ENCODE measurements at places on chromosomes 3 and 15.

DNA sequence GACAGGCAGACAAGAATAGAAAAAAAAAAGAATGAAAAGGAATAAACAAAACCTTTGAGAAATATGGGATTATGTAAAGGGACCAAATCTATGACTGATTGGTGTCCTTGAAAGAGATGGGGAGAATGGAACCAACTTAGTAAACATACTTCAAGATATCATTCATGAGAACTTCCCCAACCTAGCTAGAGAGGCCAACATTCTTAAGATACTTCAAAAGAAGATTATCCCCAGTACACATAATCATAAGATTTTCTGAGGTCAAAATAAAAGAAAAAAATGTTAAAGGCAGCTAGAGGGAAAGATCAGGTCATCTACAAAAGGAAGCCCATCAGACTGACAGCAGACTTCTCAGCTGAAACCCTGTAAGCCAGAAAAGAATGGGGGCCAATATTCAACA, 91.4 kb upstream of the PSMD6 start:
- DNase-seq, result no peak

GRCh38 chr3:54322354-54322753, 200.0 kb downstream of the CACNA2D3 start:
- DNase-seq, result peak; percentile 73

- peak; percentile 6 for DNase-seq
These were observed 15.5 kb upstream of the ONECUT1 start for GRCh38 chr15:52805351-52806283.

DNA sequence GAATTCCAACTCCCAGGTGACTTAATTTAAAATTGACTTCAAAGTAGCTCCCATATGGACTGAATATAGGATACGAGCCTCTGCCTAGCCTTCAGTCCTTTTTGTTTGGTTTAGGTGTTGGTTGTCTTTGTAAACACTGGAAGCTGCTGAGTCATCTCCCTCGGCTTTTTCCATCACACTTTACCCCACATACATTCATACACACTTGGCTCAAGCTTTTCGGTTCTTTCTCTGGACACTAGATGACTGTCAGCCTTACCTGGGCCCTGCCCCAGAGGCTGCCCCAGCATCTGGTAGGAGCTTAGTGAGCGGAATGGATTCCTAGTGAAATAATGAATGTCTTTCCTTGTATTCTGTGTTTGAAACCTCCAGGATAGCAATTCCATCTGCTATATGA, 201.5 kb upstream of the IL12A start:
- peak; percentile 57 for DNase-seq

GRCh38 chr3:118734664-118735063, 300.0 kb downstream of the IGSF11 start:
- DNase-seq, result no peak
